ENCODE measurements at places on chromosomes 1 and 21.

DNA sequence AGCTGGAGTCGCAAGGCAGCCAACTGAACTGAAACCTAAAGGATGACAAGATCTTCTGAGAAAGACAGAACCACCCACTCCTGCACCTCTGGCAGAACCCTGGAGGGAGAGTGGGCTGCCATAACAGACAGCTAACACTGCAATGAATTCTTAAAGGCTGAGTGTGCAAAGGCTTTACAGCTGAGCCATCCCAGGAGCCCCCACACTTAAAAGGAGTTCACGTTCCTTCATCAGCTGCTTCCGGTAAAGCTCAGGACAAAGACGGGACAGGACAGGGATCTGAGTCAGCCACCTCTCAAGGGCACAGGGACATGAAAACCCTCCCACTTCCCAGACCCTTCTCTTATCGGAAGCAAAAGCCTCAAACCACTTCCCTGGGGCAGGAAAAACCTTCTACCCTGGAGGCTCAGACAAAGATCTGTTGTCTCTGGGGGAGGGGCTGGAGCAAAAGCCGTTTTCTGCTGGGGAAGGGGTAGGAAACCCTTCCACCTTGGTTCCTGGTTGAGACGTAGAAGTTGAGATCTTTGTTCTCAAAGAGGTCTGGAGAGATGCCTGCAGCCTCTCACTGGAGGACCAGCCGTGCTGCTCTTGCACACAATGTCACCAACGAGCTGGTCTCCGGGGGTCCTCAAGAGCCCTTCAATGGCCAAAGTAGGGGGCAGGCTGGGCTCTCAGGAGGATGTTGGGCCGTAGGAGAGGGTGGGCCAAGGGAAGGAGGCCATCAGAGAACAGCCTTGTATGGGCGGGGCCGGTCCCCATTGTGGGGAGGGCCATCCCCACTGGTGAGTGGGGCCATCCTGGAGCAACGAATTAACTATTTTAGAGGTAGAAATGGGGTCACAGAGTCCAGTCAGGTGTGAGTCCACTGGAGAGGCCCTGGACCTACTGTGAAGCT is 452.4 kb downstream of the PTPRU start:
- peak; percentile 75 for DNase-seq

GRCh38 chr1:195113471-195113870 is 1494.8 kb downstream of the KCNT2 start:
- no peak for DNase-seq

DNA sequence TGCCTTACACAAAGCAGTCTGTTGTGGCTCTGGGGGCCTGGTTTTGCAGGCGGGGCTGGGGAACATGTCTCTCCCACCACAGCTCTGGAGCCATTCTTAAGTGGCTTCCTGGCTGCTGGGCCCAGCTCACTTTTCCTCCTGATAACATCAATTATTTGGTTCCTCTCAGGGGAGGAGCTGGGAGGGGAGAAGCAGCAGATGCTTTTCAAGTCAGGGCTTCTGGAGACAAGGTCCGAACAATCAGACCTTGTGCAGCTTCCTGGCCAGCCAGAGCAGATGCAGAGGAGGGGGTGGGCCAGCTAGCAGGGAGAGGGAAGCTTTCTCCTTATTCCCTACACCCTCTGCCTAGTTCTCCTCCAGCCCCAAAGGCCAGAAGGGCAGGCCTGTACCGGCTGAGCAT is 3.7 kb upstream of the PAQR6 start:
- DNase-seq, result peak; percentile 46

DNA sequence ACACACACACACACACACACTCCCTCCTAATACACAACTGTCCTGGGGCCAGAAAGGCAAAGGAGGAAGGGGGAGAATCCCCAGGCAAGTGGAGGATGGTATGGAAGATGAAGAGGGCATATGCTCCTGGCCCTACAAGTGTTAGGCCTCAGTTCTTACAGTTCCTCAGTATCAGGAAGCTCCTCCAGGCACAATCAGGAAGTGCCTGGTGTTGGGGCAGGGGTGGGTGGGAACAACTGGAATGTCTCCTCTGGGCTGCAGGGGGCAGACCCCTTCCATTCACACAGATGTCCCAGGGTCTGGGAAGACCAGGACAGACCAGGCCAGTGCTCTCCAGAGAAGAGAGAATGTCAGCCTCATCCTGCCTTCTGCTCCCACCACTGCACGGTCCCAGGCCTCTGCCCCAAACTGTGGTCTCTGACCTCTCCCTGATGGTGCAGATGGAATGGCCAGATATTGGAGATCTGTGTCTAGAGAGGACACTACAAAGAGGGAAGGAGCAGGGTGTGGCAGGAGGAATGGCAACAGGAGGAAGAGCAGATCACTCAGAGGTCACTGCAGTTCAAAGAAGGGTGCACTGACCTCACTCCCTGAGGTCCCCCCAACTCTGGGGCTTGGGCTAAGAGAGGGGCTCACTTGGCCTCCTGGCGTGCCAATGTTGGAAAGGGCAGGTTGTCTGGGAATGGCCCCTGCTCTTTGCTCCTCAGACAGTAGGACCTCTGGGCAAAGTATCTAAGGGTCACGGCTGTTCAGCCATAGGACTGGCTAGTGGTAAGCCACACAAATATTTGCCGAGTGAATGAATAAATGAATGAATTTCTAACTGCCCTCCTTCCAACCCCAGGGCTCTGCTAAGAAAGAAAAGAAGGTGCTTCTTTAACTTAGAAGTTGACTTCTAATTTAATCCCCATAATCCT is 2.5 kb upstream of the DENND2D start:
- no peak for DNase-seq

GRCh38 chr1:8739377-8739776 is 78.1 kb downstream of the RERE start:
- no peak for DNase-seq

GRCh38 chr1:24385160-24385940 is 28.2 kb downstream of the STPG1 start:
- no peak for DNase-seq

- no peak for DNase-seq
Measured at GRCh38 chr1:23533246-23534023, 2.4 kb upstream of the E2F2 start.

DNA sequence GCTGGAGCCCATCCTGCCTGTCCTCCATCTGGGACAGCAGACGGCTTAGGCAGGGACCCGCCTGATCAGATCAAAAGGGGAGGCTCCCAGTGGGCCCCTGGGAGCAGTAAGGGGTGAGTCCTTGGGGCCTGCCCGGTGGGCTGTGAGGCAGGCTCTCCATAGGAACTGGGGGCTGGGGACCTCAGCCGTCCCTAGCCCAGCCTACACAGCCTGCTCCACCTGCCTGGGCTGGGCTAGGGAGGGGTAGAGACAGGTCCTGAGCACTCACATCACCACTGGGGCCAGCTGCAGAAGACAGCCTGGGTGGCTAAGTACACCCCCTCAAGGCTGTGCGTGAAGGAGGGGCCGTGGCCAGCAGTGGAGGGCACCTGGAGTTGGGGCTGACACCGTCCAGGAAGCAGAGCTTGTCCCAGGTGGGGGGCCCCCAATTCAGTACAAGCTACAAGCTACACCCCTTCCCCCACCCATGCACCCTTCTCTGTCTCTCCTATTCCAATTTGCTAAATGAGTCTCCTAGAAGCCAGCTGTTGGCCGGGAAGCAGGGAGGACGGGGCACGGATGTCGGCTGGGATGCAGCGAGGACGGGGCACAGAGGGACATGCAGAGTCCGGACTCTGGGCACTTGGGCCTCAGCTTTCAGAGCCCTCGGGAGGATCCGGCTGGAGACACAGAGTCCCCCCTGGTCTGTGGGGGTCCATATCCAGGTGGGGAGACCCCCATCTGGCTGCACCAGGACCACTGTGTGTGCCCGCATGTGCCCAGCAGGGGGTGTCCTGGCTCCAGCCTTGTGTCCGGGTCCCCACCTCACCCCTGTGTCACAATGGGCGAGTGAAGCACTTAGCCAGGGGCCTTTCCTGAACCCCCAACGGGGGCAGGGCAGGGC is 1.7 kb downstream of the ISG15 start:
- no peak for DNase-seq

DNA sequence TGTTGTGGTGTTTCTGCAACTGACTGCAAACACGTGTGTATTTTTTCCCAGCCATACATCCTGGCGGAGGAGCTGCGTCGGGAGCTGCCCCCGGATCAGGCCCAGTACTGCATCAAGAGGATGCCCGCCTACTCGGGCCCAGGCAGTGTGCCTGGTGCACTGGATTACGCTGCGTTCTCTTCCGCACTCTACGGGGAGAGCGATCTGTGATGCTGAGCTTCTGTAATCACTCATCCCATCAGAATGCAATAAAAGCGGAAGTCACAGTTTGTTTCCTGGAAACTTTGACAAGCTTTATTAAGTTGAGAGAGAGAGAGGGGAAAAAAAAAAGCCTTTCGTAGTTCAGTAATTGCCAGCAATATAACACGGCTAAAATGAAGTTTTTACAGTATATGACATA is 32.7 kb upstream of the MTR start:
- DNase-seq, result peak; percentile 55

GRCh38 chr1:7680207-7680954 is 90.7 kb upstream of the VAMP3 start:
- peak; percentile 74 for DNase-seq

GRCh38 chr1:205228093-205228521 is 361 bp downstream of the TMCC2 start:
- no peak for DNase-seq

DNA sequence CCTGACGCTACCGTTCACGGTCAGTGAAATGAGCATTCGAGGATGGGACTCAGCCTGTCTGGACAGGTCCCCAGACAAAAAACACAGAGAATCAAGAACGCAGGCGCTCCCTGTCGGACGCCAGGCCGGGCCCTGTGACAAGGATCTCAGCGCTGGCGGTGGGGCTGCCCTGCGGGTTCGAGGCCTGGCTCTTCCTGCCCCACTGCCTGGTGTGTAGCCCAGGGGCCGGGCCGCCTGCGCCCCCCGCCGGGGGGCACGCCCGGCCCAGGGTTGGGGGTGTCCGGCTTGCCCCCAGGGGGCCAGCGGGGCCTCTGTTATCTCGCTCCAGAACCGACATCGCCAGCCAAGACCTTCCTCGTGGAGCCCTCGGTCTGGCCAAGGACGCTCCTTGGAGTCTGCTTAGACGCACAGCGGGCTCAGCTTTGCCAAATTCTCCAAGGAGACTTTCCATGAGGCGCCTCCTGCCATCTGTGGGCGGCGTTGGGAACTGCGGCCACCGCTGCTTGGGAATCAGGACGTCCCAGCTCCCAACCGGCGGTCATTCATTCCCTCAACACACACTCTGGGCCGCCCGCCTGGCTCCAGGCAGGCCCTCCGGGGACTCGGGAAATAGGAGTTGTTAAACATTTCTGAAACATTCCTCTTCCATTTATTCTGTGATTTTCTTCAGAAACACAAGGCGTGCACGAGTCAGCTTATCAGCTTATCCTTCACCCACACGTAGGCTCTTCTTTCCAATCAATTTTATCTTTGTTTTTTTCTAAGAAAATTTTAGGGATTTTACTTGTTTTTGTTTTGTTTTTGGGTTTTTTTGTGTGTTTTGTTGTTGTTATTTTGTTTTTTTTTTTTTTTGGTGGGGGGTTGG is 11.3 kb upstream of the RIPK4 start:
- DNase-seq, result peak; percentile 18

DNA sequence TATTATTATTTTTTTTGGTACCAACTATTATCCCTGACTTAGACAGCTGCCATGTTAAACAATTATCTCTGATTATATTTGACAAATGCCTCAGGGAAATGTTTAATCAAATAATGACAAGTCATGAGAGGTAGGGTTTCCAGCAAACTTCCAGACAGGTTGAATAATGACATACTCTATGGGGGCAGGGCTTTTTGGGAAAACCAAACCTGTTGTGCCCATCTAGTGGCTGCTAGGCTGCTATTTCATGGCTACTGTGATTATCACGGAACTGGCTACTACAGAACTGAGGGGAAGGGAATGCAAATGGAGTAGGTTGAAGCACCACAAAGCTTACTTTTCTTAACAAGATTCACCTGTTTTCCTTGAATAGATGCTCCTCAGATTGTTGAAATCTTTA is 77.6 kb downstream of the DUSP10 start:
- no peak for DNase-seq

DNA sequence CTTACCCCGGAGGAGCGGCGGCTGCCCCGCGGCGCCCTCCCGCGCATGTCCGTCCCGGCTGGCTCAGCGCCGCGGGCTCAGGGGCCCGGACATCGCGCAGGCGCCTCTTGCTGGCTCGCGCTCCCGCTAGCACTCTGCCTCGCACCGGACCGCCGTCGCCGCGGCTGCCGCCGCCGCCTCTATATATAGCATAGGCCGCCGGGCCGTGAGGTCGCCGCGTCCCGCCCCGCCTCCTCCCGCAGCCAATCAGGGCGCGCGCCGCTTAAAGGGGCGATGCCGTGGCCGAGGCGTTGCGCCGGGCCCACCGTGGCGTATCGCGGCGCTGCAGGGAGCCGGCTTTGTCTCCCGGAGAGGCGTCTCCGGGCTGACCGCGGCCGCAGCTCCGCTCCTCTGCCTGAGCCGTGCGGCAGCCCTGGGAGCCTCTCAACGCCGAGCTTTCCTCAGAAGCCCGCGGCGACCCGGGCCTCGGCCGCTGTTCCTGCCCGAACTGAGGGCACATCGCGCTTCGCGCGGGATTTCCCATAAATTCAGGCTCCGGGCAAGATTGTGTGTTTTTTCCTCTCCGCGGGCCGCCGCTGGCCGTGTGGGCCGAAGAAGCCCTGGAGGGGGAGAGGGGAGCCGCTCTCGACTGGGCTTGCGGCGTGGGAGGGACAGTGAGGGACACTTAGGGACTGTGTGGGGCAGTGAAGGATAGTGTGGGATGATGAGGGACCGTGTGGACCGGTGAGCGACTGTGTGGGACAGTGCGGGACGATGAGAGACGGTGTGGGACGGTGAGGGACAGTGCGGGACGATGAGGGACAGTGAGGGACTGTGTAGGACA is at the start of gene ERRFI1:
Gene ERRFI1, minus strand, starts transcription at position 157 of the 823 bp plus-strand sequence. CDS start 10,690 bp downstream, outside the sequence.
- peak; percentile 93 for DNase-seq

GRCh38 chr1:167634435-167634834 is 4.4 kb downstream of the RCSD1 start:
- DNase-seq, result no peak

GRCh38 chr1:86487131-86487810 is 18.5 kb downstream of the CLCA1 start:
- DNase-seq, result no peak

DNA sequence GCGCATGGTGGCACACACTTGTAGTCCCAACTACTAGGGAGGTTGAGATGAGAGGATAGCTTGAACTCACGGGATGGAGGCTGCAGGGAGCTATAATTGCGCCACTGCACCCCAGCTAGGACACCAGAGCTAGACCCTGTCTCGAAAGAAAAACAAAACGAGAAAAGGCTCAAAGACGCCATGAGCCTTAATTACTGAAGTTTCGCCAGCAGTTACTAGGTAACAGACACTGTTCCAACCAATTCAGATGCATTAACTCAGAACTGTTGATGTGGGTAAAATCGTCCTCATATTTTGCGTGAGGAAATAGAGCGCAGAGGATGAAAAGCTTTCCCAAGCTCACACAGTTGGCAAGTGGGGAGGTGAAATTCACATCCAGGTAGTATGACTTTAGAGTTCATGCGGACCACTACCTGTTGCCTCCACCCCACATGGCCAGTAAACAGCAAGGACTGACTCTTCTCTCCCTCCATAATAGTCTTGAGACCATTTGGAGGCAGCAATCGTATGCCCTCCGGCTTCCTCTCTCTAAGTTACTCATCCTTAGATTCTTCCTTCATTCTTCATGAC is 40.1 kb downstream of the INAVA start:
- DNase-seq, result no peak

All from putamen (tissue), 1 donor.